Activated T-cell treated with anti-CD3 and anti-CD28 coated beads for 24 hours (primary cell): ENCODE measurements at places on chromosomes 3 and 15.
A peak's percentile ranks its signal among the peaks of the same experiment; 100 is the strongest.

- DNase-seq, result no peak
Observed at GRCh38 chr3:58994746-58995330, 55.0 kb downstream of the CFAP20DC start.

DNA sequence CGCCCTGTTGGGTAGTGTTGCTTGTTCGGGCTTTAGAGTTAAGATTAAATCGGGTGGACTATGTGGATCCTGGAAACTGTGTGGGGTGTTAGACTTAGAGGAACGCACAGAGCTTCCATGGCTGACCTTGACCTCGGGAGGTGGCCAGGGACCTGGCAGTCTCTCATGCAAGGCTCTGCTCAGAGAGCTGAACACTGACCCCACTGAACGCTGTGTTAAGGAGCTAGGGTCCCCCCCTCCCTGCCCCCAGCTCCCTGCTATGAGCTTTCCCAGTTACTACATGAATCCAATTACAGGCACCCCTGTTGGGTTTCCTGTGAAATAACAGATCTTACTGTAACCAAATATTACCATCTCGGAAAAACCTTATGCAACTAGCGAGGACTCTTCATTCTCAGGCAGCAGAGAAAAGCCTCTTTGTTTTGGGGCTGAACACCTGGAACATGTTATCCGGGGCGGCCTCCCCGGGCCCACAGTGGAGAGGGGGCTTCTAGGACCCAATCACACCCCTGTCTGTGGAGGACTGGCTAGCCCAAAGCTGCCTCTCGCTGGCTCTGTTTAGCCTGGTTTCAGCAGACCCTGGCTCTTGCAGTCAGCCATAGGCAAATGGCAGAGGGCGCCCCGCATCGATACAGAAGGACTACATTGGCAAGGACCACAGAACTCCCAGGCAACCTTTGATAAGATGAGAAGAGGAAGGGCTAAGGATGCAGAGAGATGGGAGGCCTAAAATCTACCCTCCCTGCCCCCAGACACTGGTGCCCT, 25.8 kb upstream of the ALDH1A3 start:
- DNase-seq, result no peak

DNA sequence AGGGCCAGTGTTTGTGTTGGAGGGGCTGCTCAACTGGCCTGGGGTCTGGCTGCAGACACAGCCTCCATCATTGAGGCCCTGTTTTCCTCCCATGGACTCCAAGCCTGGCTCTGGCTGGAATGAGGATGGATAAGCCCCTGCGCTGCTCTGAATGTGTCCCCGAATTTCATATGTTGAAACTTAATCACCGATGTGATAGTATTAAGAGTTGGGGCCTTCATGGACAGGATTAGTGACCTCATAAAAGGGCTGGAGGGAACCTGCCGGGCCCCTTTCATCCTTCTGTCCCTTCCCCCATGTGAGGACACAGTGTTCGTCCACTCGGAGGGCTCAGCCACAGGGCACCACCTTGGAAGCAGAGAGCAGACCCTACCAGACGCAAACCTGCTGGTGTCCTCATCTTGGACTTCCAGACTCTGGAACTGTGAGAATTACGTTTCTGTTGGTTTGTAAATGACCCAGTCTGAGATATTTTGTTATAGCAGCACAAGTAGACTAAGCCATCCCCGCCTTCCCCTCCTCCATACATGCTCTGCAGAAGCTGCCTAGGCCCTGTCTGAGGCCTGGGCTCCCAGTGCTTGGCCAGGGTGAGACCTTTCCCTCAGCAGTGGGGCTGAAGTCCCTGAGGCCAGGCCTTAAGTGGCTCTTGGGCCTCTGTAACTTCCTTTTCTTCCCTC, 3.8 kb upstream of the LCTL start:
- DNase-seq, result no peak

- DNase-seq, result no peak
Observed at GRCh38 chr3:184145111-184145524, 10.0 kb downstream of the EIF2B5 start.

GRCh38 chr3:59258550-59259260, 208.9 kb upstream of the CFAP20DC start:
- no peak for DNase-seq

DNA sequence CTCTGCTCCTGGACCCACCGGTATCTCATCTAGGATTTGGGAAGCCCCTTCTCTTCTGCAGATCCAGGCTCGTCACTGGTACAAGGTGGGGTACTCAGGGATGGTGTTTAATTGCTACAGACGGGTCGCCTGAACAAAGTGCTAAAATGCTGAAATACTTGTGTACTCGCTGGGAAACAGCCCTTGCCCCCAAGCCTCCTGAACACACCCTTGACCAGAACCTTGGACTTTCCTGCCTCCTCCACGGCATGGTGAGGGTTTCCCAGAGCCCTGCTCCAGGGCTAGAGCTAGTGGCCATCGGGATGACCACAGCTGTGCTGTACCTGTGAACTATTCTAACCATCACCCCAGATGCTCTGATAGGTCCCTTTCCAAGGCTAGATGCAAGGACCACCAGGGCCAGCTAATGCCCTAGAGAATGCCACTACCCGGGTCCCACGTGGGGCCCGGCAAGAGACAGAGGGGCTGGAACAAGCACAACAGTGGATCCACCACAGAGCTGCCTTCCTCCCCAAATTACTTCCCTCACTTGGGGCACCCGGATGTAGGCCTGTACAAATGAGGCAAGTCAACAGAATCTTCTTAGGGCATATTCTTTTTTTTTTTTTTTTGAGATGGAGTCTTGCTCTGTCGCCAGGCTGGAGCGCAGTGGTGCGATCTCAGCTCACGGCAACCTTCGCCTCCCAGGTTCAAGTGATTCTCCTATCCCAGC, 267.3 kb downstream of the FOXP1 start:
- no peak for DNase-seq

GRCh38 chr3:156383441-156384025, 171.4 kb downstream of the SSR3 start:
- DNase-seq, result no peak

DNA sequence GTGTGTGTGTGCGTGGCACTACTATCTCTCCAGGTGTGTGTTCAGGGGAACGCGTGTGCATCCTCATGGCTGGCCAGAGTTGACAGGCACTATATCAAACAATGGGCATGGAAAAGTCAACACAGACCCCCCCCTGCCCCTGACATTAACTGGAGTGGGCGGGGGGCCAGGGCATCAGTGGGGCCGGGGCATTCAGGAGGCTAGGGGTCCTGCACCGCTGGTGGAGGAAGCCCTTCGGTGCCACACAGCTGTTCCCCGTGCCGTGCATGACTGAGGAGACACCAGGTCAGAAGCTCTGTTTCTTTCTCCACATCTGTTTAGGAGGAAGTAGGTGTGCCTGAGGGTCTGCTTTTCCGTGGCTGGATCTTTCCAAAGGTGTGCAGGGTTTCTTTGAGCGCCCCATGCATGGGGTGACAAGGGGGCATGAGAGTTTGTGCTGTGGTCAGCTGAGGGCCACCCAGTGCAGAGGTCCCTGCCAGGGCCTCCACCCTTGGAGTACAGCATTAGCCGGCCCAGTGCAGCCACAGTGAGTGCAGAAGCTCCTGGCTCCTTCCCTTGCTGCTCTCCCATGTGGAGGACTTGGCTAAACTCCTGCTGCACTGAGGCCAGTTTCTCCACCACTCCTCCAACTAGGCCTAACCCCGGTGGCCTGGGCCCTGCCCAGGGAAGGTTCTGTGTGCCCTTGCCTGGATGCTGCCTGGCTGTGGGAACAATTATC, 7.5 kb downstream of the C3orf22 start:
- DNase-seq, result no peak

- no peak for DNase-seq
Observed at GRCh38 chr15:65532738-65533051, 2.4 kb downstream of the HACD3 start.

DNA sequence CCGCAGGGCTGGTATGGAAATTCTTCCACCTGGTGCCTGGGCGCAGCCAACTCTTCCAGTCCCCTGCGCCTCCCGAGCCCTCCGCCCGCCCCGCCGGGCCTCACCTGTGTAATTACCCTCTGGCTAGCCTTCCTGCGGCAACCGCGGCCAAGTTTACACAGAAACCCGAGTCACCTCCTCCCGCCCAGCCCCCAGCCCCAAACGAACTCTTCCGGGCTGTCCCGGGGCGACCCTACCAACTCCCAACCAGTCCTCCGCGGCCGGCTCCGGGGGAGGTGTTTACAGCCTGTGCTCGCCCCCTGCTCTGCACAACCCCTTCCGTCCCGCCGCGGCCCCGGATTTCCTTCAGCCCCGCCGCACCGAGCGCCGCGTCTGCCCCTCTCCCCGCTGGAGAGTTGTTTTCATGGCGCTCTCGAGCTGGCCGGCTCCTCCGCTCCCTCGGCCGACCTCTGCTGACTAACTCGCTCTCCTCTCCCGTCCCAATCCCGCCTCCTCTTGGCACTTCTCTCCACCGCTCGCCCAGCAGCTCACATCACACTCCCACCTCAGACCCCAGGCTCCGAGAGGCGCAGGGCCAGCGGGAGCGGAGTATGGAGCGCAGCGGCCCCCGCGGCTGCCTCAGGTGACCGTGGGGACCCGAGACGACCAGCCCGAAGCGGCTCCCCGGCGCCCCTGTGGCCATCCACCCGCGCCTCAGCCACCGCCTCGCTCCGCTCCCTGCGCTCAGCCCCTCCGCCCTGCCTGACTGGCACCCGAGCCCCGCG, 538 bp downstream of the ATOSA start:
- peak; percentile 29 for DNase-seq

DNA sequence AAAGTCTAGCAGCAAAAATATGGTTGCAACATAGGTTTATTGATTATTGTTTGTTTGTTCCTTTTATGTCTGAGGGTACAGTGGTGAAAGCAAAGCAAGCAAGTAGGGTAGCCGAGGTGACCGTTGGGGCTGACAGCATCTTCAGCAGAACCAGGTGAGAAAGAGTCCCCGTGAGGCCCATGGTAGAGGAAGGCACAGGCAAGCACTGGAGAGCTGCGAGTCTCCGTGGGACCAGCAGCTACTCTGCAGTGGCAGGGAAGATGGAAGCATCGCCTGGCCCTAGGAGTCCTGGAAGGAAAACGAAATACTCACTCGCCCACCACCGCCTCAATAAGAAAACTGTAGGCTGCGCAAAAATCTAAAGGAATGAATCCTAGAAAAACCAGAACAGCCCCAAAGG, 25.3 kb upstream of the GABRA5 start:
- DNase-seq, result no peak

GRCh38 chr3:68676136-68676535, 256.2 kb downstream of the TAFA4 start:
- DNase-seq, result no peak

GRCh38 chr15:62647843-62648505, 394.6 kb upstream of the TPM1 start:
- no peak for DNase-seq

DNA sequence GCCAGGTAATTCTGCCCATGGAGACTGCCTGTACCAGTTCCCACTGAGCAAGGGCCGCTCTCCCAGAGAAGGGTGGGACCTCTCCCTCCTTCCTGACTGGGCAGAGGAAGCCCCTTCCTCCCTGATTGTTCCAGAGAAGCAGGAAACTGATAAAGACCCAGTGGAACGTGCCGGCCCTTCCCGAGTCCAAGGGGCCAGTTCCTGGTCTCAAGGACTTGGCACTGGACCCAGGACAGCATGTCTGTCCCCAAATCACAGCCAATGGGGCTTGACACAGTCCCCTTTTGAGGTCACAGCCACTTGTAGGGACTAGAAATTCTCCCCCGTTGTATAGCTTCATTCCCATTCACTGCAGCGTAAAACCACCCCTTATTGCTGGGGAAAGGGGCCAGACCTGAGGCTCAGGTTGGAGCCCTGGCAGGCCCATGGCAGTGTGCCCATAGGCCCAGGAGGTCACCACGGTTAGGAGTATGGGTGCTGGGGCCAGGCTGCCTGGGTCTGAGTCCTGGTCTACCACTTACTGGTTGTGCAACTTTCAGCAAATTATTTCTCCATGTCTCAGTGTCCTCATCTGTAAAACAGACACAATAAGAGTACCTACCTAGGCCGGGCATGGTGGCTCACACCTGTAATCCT, 18.1 kb downstream of the CSRNP1 start:
- DNase-seq, result no peak

DNA sequence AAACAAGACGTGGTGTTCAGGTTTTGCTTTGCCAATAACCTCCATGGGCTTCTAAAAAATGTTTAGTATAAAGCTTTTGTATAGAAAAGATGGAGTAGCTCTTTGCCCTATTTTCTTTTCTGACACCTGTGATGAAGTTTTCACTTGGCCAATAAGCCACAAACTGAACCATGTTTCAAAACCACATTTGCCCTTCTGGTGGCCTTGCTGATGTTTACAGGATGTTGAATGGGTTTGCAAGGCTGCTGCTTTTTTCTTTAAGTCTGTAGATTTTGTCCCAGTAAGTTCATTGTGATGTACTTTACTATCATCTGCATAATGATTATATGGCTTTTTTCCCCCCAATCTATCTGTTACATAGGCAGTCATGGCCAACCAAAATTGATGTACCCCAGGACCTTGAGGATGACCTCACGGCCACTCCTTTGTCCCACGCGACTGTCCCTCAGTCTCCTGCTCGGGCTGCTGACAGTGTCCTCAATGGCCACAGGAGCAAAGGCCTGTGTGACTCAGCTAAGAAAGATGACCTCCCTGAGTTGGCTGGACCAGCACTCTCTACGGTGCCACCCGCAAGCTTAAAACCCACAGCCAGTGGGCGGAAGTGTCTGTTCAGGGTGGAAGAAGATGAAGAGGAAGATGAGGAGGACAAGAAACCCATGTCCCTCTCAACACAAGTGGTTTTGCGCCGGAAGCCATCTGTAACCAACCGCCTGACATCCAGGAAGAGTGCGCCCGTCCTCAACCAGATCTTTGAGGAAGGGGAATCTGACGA, 60.8 kb downstream of the SNRK start:
- no peak for DNase-seq

DNA sequence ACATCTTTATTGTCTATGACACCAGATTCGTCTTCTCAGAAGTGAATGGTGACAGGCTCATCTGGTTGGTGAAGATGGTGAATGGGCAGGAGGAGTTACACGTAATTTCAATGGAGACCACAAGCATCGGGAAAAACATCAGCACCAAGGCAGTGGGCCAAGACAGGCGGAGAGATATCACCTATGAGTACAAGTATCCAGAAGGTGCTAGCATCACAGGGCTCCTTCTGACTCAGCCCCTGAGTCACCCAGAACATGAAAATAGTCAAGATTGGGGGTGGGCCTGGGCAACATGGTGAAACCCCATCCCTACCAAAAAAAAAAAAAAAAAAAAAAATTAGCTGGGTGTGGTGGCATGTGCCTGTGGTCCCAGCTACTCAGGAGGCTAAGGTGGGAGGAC, 32.6 kb downstream of the TGM4 start:
- DNase-seq, result no peak

GRCh38 chr15:22237891-22238275, 157.6 kb downstream of the OR4M2 start:
- no peak for DNase-seq

DNA sequence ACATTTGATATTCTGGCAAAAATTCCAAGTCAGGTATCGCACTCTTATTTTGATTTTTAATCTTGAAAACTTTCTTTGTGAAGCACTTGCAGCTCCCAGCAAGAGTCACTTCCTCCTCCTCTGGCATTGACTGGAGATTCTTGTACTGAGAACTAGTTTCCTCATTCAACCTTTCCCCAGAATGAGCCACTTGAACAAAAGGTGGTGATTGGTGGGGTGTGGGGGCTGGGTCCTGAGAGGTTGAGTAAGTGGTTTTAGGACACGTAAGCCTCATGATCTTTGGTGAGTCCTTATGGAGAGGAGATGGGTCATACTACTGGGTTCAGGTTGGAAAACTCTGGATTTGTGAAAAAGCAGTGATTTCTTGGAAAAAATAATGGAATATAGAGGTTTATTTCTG, 32.3 kb upstream of the ONECUT1 start:
- no peak for DNase-seq

- DNase-seq, result no peak
Observed at GRCh38 chr3:53190659-53191058, 29.6 kb downstream of the PRKCD start.
